ENCODE measurements at places on chromosomes 7 and 10.

- no peak for DNase-seq
Measured at GRCh38 chr7:2353113-2353935, 1.3 kb upstream of the EIF3B start.

GRCh38 chr10:75427951-75428350 lies 3.5 kb upstream of the LRMDA start:
- DNase-seq = no peak

- no peak for DNase-seq
Measured at GRCh38 chr7:148121401-148121800, 469.2 kb upstream of the C7orf33 start.

DNA sequence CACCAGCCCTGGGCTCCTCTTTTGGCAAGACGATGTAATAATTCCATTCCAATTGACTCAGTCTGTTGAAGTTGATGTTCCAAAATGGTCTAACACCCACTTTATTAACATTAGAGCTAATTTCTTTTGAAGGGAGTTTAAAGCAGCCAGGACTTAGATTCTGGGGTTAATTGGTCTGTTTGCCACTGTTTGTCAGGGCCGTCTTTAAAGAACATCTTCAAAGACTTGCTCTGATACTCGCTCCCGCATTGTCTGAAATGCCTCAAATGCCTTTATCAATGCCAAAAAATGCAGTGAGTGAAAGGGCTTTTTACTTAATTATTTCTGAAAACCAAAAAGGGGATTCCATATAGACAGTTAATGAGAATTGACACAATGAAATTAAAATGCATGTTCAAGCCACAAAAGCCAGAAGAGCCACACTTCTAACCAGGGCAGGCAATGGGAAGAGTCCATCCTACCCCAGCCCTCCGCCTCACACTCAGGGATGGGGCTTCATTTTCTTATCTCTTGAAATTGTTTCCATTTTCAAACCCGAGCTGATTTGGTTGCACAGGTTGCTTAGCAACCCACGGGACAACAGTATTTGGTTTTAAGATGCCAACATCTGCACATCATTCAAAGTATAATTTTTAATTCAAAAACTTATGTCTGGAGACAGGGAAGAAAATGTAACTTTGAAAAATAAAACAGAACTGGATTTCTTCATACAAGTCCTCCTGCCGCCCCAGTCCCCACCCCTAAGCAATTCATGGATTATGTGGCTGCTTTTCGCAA lies 163.0 kb downstream of the FGFR2 start:
- no peak for DNase-seq

DNA sequence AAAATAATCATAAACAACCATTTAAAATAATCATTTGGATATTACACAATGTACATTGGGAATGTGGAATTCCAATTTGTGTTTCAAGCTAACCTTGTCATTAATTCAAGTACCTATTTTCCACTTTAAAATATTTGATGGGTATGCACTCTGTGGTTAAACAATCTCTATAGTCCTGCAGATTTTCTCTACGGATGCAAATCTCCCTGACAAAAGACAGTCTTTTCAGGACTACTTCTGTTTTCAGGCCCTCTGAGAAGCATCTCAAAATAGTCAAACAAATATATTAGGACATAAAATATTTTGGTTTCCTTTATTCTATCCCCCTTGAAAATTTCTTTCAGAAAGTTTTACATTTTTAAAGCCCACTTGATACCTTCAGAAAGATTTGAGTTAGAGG lies 735.6 kb upstream of the MBL2 start:
- no peak for DNase-seq
